ENCODE measurements at places on chromosomes 13 and 19.

DNA sequence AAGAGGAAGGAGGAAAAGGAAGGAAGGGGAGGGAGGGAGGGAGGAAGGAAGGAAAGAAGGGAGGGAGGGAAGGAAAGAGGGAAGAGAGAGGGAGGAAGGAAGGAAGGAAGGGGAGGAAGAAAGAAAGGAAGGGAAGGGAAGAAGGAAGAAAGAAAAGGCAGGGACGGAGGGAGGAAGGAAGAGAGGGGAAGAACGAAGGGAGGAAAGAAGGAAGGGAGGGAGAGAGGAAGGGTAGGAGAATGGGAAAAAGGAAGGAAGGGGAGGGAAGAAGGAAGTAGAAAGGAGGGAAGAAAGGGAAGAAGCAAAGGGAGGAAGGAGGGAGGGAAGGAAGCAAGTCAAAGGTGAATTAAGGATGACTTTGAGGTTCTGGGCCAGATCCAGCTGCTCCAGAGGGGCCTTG, 3.0 kb downstream of the ACSBG2 start:
- DNase-seq = no peak

DNA sequence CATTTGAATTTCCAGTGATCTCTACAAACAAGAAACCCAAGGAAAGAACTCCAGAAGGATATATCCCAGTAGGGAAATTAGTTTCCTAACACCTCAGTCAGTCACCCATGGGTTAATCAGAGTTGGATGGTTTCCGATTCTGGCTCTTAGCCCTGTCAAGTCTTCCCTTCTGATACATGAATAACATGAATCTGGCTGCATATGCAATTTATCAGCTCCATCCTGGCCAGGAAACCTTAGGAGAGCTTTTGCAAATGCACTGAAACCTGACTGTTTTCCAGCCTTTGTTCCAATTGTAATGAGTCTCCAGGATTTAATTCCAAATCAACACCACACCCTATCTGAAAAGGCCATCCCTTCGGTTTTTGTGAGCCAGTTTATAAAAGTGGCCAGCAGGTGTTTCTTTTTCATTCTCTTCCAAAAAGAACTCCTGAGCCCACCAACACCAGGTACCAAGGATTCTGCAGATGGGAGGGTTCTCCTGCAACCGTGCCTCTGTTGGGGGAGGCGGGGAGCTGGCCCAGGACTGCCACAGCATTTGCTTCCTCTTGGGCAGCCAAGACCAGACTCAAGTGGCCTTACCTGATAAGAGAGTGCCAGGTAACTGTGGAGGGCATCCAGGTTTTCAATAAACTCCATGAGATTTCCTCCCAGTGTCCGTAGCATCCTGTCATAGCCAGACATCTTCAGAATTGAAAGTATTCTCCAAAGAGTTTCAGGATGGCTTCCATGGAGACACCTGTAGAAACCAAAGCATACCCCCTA, 77.5 kb downstream of the C13orf42 start:
- DNase-seq = no peak

DNA sequence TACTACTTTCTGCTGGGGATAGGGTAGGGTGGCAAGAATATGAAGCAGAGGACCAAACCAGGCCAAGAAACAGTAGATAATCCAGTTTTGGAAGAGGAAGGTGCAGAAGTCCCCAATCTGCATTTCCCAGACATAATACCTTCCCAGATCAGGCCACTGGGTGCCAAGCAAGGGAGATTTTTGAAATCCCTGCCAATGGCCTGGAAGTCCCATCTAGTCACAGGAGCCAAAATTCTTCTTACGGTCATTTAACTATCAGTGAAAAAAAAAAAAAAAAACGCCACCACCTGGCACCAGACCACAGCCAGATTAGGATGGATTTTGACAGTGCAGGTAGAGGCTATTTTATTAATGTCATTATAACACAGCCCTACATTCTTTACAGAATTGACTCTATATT, 57.8 kb downstream of the ZC3H13 start:
- DNase-seq = no peak

DNA sequence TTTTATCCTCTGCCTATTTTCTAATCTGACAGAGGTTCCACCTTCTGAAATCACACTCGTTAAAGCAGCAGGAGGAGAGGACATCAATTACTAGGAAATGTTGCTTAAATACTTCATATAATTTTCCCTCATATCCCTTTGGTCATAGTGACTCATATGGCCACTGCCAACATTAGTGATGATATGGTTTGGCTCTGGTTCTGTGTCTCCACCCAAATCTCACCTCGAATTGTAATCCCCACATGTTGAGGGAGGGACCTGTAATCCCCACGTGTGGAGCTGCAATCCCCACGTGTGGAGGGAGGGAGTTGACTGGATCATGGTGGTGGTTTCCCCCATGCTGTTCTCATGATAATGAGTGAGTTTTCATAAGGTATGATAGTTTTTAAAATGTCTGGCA, 618.4 kb upstream of the SLITRK5 start:
- peak; percentile 44 for DNase-seq

GRCh38 chr19:1409204-1410005, 2.0 kb downstream of the DAZAP1 start:
- DNase-seq = no peak

- DNase-seq = no peak
Observed at GRCh38 chr13:82458169-82458568, 1424.1 kb downstream of the SLITRK1 start.

DNA sequence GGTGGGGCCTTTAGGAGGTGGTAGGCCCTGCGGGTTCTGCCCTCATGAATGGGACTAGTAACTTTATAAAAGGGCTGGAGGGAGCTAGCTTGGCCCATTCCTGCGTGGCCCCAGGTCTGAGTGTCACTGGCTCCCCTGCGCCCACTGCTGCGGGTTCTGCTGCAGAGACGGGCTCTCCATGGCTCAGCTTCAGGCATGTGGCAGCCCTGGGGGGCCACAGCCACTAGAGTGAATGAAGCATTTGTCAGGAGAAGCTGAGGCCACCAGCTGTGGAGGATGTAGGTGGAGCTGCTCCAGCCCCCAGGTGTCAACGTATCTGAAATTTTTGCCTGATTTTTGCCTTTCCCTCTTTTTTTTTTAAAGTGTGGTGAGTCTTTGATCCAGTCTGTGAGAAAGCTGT, 119.1 kb downstream of the SOX1 start:
- DNase-seq = no peak

- DNase-seq = no peak
Observed at GRCh38 chr13:52921194-52921593, 72.8 kb upstream of the PCDH8 start.
